ENCODE measurements at places on chromosomes 4 and X.

GRCh38 chr4:152578670-152579069 is 42.8 kb upstream of the FBXW7 start:
- no peak for DNase-seq

GRCh38 chr4:37389366-37389765 is 144.8 kb downstream of the NWD2 start:
- no peak for DNase-seq

- DNase-seq = no peak
Measured at GRCh38 chrX:149495573-149496071, 9.5 kb downstream of the IDS start.

DNA sequence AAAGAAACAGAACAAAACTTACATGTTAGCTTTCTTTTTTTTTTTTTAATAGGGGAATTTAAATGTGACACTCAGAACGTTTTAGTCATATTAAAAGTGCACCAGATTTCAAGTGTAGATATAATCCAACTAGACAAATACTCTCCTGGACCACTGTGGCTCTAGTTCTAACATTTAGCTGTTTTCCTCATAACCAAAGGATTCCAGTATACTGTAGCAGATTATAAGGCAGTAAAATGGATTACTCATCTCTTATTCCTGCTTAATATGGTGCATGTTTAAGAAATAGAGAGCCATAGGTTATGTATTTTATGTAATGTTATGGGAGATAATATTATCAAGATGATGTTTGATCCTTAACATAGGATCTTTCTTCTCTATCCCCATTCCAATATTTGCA is 1339.5 kb upstream of the AGA start:
- no peak for DNase-seq

DNA sequence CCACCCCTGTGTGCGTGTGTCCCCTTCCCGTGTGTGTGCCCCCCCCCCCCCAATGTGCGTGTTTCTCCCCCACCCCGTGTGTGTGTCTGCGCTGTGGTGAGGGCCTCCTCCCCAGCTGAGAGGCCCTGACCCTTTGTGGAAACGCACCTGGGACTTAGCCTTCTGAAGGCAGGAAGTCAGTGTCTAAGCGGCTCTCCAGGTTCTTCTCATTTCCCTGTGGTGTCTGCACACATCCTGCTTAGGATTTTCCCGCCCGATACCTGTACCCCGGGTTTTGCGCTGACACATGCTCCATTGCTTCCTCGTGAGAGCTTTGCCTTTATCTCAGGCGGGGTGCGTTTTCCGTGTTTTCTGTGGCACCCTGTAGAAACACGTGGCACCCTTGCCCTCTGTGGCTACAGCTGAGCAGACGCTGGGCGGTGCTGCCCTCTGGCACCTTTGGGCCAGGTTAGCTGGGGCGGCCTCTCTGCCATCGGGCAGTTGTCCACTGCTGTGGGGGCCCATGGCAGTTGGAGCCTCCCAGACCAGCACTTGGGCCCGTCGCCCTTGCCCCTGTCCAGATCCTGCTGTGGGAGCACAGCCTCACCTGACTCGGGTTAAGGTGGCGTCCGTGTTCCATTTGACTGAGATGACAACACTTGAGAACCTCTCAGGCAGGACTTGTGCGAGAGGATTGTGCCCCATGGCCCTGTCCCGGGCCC is 26.3 kb downstream of the MAEA start:
- no peak for DNase-seq

- DNase-seq = no peak
Measured at GRCh38 chrX:74405973-74406489, 15.3 kb upstream of the SLC16A2 start.

GRCh38 chrX:130497531-130497930 is 95.7 kb downstream of the RBMX2 start:
- DNase-seq = no peak

- DNase-seq = no peak
Measured at GRCh38 chr4:104418286-104418685, 76.4 kb downstream of the CXXC4 start.

DNA sequence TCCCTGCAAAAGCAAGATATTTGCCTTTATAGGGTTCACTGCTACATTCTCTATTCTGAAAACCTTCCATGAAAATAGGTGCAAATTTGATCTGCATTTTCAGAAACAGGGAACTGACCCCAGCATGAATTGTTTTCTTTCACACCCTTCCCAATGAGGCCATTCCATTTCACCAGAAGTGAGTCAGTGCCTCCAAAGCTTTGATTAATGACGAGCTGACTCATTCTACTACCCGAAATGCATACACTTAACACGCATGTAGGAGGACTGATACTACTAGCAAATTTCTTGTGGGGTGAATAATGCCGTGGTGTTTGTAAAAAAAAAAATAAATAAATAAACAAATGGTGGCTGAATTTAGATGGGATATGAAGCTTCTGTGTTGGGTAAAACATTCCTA is 146.9 kb upstream of the FGF13 start:
- no peak for DNase-seq

GRCh38 chr4:18684932-18685331 is 663.4 kb upstream of the LCORL start:
- no peak for DNase-seq
